ENCODE measurements at places on chromosomes 3 and 15.

- no peak for DNase-seq
These were observed 772.2 kb upstream of the ALCAM start for GRCh38 chr3:104594491-104594890.

DNA sequence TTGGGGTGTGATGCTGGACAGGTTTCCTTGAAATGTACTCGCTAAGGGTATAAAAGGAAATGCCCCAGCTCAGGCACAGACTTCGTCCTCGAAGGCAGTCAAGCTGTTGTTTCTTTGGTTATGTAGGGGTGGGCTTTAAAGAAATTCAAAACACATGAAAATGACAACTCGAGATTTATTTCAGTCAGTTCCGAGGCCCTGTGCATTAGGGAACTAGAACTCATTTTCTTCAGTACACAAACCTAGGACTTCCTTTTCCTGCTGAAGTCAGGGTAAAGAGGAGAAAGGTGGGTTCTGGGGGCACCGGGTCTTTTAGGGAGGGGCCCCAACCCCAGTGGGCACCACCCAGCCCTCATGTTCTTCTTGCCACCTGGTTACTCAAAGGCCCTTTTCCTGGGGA, 7.7 kb downstream of the CCR9 start:
- no peak for DNase-seq

DNA sequence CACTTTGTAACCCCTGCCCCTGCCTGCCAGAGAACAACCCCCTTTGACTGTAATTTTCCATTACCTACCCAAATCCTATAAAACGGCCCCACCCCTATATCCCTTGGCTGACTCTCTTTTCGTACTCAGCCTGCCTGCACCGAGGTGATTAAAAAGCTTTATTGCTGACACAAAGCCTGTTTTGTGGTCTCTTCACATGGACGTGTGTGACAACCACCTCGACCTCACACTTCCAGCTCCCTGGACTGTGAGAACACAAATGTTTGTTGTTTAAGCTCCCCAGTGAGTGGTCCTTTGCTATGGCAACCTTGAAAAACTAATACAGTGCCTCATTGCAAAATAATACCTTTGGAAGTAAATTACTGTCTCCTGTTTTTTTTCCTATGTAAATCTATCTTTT, 299.2 kb upstream of the POU1F1 start:
- DNase-seq = no peak

DNA sequence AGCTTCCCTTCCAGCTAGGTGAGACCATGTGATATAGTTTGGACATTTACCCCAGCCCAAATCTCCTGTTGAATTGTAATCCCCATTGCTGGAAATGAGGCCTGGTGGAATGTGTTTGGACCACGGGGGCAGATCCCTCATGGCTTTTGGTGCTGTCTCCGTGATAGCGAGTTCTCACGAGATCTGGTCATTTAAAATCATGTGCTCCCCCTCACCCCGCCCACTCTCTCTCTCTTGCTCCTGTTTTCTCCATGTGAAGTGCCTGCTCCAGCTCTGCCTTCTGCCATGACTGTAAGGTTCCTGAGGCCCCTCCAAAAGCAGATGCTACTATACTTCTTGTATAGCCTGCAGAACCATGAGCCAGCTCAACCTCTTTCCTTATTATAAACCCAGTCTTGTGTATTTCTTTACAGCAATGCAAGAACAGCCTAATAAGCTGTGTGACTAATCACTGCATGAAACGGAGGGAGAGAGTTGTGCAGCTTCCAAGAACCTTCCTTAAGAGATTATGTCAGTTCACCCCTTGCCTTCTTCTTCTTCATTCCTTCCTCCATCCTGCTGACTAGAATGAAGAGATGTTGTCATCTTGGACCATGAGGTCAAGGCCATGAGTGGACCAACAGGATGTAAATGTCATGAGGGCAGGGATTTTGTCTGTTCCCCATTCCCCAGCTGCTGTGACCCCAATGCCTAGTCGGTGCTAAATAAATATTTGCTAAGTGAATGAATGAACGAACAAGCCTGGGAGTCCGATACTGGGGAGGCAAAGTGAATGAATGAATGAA, 91.0 kb downstream of the CPN2 start:
- DNase-seq = no peak

- DNase-seq = no peak
These were observed 48.4 kb downstream of the C3orf38 start for GRCh38 chr3:88198121-88198520.

DNA sequence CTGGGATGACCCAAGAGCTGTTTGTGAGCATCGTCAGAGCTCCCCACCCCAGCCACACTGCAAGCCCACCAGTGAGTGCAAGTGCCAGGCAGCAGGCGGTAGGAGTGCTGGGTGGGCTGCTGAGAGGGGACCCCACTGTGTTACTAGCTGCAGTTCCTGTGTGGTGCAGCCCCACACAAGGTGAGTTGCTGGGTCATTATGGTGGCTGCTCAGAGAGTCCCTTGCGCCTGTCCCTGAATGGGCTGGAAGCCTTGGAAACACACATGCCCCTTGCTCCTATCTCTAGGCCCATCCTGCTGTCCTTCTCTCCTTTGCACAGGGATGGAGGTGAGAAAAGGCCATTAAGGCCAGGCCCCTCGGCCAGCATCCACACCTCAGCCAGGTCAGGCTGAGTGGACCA, 83.7 kb downstream of the SEC22A start:
- DNase-seq = no peak
